ENCODE measurements at places on chromosomes 1 and 21.

DNA sequence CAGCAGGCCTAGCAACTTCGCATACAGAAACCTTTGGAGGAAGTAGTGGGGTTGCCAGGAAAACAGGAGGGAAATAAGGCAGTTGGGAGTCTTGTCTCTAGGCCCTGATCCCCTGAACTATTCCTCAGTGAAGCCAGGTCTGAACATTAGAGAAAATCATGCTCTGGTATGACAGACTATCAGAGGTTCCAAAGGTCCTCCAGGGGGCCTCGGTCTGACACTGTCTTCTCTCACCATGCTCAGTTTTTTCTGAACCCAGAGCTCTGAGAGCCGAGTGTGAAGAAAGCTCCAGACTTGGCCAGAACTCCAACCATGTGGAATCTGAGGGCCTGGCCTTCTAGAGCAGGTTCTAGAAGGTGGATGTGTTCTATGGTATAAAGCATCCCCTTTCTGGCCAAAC, 4.0 kb downstream of the TOMM40L start:
- DNase-seq: no peak

GRCh38 chr1:107450899-107451664, 310.2 kb downstream of the NTNG1 start:
- no peak for DNase-seq

- DNase-seq: peak; percentile 68
Observed at GRCh38 chr1:10575616-10576015, 100.9 kb downstream of the PEX14 start.

DNA sequence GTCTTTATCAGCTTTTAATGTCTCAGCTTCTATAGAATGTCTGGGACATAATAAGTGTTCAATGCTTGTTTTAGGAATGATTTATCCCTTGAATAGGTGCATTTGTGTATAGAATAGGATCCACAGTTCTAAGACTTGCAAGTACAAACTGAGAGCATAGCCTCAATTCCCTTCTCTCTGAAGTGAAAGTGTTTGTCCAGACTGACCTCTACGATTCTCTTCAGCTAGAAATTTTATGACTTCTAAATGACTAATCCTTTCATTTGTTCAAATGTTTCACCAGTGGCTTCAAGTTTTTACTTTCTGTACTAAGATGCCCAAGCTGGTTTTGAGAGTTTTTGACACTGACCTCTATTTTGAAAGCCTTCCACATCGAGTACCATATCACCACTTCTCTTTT, 608.2 kb upstream of the ADGRL4 start:
- DNase-seq: peak; percentile 8

DNA sequence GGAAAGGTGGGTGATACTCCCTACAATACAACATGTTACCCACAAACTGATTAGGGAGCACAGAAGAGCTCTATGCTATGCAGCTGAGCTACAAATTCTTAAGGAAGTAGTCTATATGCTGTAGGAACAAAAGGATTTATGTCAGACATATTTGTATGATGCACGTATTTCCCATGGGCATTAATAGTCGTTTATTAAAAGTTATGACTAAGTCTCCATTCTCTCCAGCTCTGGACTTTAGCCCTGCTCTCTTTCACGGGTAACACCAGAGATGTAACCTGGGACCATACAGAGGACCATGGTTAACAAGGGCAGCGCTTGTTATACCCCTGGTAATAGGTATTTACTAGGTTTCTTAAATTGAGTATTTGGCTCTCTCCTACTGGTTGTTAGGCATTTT, 168.2 kb upstream of the C1orf105 start:
- no peak for DNase-seq

GRCh38 chr1:223006371-223006770, 136.7 kb downstream of the TLR5 start:
- DNase-seq: no peak

- no peak for DNase-seq
Observed at GRCh38 chr21:45539046-45539795, 3.0 kb downstream of the SLC19A1 start.

- peak; percentile 74 for DNase-seq
Observed at GRCh38 chr1:183720028-183720427, 66.9 kb upstream of the APOBEC4 start.

- no peak for DNase-seq
Observed at GRCh38 chr1:228554107-228554506, 66.9 kb downstream of the RNF187 start.

- DNase-seq: no peak
Observed at GRCh38 chr21:45629046-45629981, 14.2 kb upstream of the PCBP3 start.

GRCh38 chr1:43558346-43558841, 27.7 kb downstream of the PTPRF start:
- DNase-seq: peak; percentile 63

GRCh38 chr1:39754026-39754570, 15.4 kb downstream of the PPIE start:
- no peak for DNase-seq

DNA sequence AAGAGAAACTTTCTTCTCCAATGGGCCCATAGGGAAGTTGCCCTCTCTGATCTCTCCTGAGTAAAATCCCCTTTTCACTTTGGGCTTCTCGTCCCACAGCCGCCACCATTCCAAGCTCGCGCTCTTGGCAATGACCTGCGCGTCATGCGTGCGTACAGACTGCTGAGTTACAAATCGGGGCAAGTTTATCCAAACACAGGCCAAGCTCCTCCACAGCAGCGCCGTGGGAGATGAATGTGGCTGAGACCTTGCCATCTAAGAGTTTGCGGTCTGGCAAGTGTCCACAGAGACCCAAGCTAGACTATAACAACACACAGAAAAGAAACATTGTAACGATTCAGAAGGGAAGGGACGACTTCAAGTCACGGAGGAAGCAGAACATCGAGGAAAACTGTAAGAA, 116.3 kb upstream of the SOD1 start:
- no peak for DNase-seq

GRCh38 chr1:23187637-23188036, 19.0 kb upstream of the LUZP1 start:
- DNase-seq: no peak

DNA sequence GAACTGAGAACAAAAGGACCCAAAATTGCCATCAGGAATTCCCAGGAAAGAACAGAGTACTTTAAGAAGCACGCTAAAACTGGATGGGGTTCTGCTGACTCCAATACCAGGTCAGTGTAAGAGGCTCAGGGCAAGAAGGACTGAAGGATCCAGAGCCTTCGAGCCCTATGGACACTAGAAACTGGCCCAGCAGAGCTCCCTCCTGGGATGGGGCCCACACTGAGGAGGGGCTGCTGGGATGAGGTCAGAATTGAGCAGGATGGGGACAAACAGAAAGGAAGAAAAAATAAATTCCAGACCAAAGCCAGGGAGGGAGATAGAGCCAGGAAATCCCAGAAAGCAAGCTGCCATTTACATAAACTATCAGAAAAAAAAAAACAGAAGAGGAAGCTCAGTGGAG, 222.4 kb upstream of the COA6 start:
- no peak for DNase-seq

GRCh38 chr1:170986901-170987300, 51.6 kb downstream of the MROH9 start:
- no peak for DNase-seq

GRCh38 chr1:201845331-201846083, 16.6 kb downstream of the IPO9 start:
- no peak for DNase-seq

DNA sequence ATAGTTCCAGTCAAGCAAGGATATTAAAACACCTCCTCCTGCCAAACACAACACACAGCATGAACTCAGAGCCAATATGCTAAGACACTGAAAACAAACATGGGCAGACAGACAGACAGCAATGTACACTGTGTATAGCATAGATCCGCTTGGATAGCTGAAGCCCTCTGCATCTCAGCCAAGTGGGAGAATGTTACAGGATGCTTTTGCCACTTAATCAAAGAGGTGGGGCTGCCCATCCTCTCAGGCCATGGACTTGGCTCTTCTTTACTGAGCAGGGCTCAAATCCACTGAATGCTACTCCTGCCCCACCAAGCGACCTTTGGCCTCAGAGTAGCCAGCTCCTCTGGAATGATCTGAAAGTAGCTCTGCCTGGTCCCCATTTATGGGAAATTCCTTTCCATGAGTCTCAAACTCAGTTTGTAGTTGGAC, 64.7 kb upstream of the NGF start:
- DNase-seq: no peak
